NCI-H460 (cell line): ENCODE measurements at places on chromosomes 16 and 17. TPM values are rescaled to one million over a fixed set of nuclear protein-coding genes. Genes with fewer than 3 reads are reported as not detected.

CRHR1 gene
- total RNA-seq: not detected in 2 replicates

PRDM7 gene
- not detected in 2 replicates for total RNA-seq

KRTAP9-2 gene
- total RNA-seq: not detected in 2 replicates

MT1G gene
- not detected in 2 replicates for total RNA-seq

SLFN13 gene
- 1.0 and 2.0 TPM in 2 replicates for total RNA-seq

- no peak for DNase-seq
These were observed 100.2 kb downstream of the SYCE1L start for GRCh38 chr16:77299395-77299794.

DNA sequence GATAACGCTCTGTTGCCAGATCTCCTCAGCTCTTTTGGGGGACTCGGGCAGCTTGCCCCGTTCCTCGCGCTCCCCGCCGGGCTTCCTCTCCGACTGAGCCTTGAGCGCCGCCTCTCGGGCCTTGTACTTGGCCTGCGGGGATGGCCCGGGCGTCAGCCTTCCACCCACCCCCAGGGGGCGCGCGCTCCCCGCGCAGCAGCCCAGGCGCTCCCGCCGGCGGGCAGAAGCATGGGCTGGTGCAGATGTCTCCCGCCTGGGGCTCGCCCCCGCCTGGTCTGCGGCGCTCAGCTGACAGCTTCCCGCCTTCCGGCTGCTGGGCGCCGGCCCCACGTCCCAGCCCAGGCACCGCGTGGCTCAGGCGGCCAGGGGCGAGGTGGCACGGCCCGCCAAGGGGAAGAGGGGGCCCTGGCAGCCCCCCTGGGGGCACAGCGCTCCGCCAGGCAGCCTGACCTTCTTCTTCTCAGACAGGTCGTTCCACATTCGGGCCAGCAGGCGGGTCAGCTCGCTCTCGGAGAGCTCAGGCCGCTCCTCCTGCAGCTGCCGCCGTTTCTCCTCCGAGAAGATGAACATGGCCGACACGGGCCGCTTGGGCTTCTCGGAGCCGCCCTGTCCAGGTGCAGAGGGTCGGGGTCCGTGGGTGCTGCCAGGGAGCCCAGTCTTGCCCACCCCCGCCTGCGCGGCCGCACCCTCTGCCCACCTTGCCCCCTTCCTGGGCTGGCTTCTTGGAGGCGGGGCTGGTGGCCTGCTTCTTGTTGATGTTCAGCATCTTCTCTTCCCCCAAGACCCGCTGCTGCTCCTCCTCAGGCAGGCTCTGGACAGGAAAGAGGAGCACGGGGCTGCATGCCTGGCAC lies 8.9 kb downstream of the UBTF start:
- DNase-seq: peak; percentile 79

DNA sequence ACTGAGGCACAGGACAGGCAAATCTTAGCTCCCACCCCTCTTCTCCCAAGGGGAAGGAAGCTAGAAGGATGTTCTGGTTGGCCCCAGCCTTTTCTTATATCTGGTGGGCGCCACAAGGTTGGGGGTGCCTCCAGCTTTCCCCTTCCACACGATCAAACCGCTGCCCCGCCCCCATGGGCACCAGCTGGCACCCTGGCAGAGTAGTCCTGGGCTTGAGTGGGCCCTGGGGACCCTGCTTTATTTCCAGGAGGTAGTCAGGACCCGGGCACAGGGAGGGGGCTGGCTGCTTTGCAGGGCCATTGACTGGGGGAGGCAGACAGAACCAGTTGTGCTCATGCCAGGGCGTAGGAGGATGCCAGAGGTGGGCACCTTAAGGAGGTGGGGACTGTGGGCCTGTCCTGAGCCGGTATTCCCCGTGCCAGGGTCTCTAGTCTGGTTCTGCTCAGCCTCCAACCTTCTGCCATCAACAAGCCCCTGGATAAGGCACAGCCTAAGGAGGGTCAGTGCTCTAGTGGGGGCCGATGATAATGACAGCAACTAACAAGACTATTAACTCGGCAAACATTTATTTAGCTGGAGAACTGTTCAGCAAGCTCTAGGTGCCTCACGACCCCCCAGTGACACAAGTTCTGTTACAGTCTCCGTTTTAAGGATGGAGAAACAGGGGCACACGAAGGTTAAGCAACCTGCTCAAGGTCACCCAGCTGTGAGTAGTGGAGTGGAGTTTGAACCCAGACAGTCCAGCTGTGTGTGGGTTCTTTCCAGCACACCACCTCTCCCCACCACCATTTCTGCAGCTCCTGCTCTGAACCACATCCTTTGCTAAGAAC lies 7.6 kb upstream of the PPP1R1B start:
- DNase-seq: no peak

GRCh38 chr17:57514614-57515013 lies 230.5 kb downstream of the CCDC182 start:
- DNase-seq: no peak

- DNase-seq: no peak
These were observed 4.0 kb upstream of the FBXL20 start for GRCh38 chr17:39405436-39405835.

DNA sequence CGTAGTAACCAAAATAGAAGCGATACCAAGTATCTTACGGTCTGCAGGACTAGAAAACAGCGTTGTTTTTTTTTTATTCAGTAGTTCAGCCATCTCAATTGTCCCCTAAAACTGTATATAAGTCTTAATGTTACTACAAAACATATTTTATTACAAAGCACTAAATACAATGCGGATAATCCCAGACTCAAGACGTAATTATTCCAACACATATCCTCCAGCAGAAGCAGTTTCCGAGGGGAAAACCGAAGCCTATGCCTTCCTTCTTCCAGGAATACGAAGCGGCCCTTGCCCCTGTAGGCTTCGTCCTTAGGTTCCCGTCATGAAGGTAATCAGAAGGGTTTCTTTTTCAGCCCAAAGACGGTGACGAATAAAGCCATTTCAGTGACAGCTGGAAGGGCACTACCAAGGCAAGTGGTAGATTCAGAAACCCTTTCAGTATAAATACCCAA lies 2.3 kb downstream of the TMEM107 start:
- no peak for DNase-seq

DNA sequence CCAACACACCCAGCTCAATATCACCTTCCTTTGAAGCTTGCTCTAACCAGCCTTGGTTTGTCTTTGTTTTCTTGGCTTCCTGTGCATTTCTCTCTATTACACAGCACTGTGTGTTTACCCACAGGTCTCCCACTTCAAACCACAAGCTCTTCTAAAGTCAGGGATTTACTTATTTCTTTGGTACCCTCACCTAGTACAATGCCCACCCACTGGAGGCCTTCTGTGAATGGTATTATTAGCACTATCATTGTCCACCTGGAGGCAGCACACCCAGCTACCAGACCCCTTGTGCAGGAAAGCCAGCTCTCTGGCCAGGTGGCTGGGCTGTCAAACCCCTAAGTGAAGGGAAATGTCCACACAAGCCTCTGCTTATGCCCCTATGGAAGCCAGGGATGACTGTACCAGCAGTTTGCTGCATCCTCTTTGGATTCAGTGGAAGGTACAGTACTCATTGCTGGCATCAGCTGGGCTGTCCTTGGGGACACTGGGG lies 9.4 kb upstream of the TOP2A start:
- no peak for DNase-seq

DNA sequence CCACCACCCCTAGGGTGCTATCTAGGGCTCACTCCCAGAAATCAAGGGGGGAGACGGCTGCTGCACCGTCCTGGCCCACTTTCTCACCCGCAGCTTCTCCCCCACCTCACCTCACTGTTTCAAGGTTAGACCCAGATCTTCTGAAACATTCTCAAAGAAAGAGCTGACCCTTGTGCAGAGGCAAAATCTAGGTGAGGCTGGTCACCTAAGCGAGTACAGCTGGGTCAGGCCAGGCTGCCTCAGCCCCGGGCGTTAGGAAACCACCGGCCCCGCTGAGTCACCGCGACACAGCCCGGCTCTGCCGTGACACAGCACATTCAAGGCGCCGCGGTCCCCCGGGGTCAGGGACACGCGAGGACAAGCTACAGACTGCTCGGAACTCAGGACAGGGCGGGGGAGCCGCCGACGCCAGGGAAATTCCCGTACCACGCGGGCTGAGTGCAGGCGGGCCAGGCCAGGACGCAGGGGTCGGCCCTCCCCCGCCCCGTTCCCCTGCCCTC lies 27.1 kb downstream of the GNPTG start:
- peak; percentile 80 for DNase-seq

DNA sequence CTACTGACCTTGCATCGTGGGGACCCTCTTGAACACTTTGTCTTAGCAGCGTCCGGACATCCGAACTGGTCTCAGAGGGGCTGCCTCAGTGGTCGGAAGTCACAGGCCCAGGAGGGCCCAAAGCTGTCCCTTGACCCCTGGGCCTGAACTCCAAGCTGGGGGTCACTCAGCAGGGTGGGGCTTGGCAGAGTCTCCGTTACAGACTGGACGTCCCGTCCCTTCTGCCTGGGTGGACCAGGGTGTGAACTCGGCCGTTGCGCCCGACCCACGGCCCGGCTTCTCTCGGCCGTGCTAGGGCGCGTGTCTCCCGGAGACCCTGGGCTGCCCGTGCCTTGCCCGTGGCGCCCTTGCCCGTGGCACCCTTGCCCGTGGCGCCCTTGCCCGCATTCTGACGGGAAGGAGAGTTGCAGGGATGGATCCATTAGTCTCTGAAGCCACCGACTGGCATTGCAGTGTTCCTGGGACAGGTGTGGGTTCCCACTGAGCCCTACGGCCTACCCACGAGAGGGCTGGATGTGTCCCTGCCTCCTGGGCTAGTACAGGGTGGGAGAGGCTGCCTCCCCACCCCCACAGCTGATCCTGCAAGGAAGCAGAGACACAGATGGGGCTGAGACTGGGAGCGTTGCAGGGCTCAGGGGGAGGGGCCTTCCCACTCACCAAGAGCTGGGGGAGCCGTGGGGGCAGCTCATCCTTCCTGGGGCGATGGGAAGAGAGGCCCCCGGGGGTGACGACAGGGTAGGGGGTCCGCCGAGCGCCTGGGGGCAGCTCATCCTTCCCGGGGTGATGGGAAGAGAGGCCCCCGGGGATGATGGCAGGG lies 4.9 kb downstream of the CACNA1H start:
- DNase-seq: no peak

- DNase-seq: peak; percentile 30
These were observed 667 bp downstream of the OGFOD1 start for GRCh38 chr16:56451753-56452689.
